Endodermal cell (in vitro differentiated cells): ENCODE measurements at places on chromosomes 1 and 21. TPM values are rescaled to one million over a fixed set of nuclear protein-coding genes. Genes with fewer than 3 reads are reported as not detected.

DNA sequence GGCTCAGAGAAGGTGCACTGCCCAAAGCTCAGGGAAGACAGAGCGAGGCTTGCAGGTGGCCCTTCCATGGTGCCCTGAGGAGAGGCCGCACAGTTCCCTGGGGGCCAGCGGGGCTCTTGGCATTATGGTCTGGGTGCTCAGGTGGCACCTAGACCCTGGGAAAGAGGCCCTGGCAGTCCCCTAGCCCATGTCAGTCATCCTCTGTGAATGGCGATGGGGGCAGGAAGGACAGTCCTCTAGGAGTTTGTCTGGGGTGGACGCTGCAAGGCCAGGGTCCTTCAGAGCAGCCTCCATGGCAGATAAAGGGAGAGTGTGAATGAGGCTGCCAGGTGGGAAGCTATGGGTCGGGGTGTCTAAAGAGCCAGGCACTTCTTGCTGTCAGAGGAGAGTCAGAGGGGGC is 345.9 kb upstream of the VAMP3 start:
- no peaks in the 10 kb centered on the region for H3K4me1 ChIP-seq
- no peak overlapping the region for H3K27ac ChIP-seq
- H3K27me3 ChIP-seq, result no peaks in the 10 kb centered on the region
- H3K4me3 ChIP-seq, result no peak overlapping the region
- no peak for DNase-seq

DNA sequence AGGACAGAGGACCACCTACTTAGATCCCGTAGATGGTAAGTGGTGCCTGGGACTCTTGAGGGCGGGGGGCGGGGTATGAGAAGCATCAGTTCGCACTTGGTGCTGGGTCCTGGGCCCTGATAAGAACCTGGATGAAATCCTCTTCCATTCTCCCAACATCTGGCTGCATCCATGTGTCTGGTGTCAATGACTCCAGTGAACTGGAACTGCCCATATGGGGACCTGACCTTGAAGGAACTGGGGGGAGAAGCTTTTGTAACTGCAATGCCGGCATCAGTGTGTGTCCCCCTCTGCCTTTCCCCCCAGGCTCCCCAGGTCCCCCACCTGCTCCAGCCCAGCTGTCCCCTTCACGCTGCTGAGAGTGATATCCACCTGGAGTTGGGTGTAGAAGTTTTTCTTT is 49.7 kb upstream of the EPB41 start:
- H3K36me3 ChIP-seq, result no peaks in the 10 kb centered on the region
- no peak overlapping the region for H3K4me3 ChIP-seq
- no peaks in the 10 kb centered on the region for H3K27me3 ChIP-seq
- H3K27ac ChIP-seq, result no peak overlapping the region

DNA sequence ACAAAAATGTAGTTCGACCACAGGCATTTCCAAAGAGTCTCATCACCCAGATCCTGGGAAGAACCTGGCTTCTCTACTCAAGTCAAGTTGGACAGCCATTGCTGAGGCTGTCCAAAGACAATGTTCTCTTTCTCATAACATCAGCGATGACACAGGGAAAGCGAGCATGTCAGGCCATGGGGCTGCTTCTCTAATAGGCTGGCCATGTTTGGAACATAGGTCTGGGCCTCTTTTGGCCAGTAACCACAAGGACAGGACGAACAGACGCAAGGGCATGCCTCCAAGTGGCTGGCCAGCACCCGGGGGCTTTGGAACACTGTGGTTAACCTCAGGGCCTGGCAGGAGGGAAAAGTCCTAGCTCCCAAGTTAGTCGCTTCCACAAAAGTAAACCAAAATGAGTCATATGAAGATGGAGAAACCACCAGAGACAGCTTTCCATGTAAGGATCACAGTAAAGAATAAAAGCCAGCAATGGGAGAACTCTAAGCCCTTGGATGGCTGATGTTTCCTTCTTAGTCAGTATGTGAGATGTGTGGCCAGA is 80.6 kb upstream of the SLC44A3 start:
- H3K4me3 ChIP-seq, result no peak overlapping the region
- H3K27ac ChIP-seq, result no peak overlapping the region
- H3K36me3 ChIP-seq, result no peaks in the 10 kb centered on the region
- no peaks in the 10 kb centered on the region for H3K27me3 ChIP-seq
- H3K4me1 ChIP-seq, result no peaks in the 10 kb centered on the region
- no peak for DNase-seq

DNA sequence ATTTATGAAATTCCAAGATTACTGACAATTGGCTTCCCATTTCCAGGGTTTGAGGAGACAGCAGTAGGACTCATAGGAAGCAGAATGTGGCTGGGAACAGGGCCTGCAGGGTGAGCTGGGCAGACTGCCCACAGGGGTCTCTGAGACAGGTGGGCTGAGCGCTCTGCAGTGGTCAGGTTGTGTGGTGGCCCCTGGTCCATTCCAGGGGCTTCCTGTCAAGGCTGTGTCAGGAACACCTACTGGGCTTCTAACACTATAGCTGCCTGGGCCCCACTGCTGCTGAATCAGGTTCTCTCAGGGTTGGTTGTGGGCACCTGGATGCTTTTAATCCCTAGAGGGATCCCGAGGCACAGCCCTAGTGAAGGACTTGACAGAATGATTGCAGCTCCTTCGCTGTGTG is 72.1 kb downstream of the BACE2 start:
- H3K4me3 ChIP-seq, result no peak overlapping the region
- no peaks in the 10 kb centered on the region for H3K36me3 ChIP-seq
- no peaks in the 10 kb centered on the region for H3K27me3 ChIP-seq
- H3K4me1 ChIP-seq, result no peaks in the 10 kb centered on the region

DNA sequence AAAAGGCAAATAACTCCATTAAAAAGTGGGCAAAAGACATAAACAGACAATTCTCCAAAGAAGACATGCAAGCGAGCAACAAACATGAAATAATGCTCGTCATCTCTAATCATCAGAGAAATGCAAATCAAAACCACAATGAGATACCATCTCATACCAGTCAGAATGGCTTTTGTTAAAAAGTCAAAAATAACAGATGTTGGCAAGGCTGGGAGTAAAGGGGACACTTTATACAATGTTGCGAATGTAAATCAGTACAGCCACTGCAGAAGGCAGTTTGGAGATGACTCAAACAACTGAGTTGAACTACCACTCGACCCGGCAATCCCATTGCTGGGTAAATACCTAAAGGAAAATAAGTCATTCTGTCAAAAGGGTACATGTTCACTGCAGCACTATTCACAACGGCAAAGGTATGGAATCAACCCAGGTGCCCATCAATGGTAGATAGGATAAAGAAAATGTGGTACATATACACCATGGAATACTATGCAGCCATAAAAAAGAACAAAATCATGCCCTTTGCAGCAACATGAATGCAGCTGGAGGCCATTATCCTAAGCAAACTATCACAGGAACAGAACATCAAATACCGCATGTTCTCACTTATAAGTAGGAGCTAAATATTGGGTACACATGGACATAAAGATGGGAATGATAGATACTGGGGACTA is 25.9 kb downstream of the TSPAN2 start:
- H3K4me1 ChIP-seq, result no peaks in the 10 kb centered on the region
- H3K27me3 ChIP-seq, result no peaks in the 10 kb centered on the region
- no peak overlapping the region for H3K4me3 ChIP-seq
- no peak overlapping the region for H3K27ac ChIP-seq

DNA sequence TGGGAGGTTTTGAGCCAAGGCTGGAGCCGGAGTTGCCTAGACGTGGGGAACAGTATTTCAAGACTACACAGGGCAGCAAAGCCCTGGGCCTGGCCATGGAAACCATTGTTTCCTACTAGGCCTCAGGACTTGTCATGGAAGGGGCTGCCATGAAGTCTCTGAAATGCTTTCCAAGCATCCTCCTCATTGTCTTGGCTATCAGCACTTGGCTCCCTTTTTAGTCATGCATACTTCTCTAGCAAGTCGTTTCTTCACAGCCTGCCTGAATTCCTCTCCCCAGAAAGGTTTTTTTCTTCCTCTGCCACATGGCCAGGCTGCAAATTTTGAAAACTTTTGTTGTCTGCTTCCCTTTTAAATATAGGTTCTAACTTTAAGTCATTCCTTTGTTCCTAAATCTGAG is 406.6 kb upstream of the TMPRSS15 start:
- H3K27me3 ChIP-seq, result no peaks in the 10 kb centered on the region
- DNase-seq, result peak; percentile 46
- no peaks in the 10 kb centered on the region for H3K36me3 ChIP-seq

- H3K27me3 ChIP-seq, result no peaks in the 10 kb centered on the region
- no peak for DNase-seq
- no peaks in the 10 kb centered on the region for H3K36me3 ChIP-seq
- H3K4me3 ChIP-seq, result no peak overlapping the region
Observed at GRCh38 chr1:14610761-14611160, 12.3 kb downstream of the KAZN start.

GRCh38 chr1:9825093-9826074 is 1.6 kb upstream of the CLSTN1 start:
- DNase-seq, result peak; percentile 93
- H3K27me3 ChIP-seq, result peaks cover 8% of the 10 kb centered on the region
- H3K36me3 ChIP-seq, result no peaks in the 10 kb centered on the region
- H3K27ac ChIP-seq, result peak overlapping the region; percentile 34
- H3K4me1 ChIP-seq, result peaks cover 15% of the 10 kb centered on the region
- peak overlapping the region; percentile 85 for H3K4me3 ChIP-seq

- DNase-seq, result no peak
- H3K27me3 ChIP-seq, result no peaks in the 10 kb centered on the region
- H3K36me3 ChIP-seq, result no peaks in the 10 kb centered on the region
- no peaks in the 10 kb centered on the region for H3K4me1 ChIP-seq
- no peak overlapping the region for H3K4me3 ChIP-seq
- H3K27ac ChIP-seq, result no peak overlapping the region
Observed at GRCh38 chr21:18318156-18318555, 73.5 kb downstream of the CHODL start.

GRCh38 chr1:154556422-154556821 is 2.0 kb downstream of the UBE2Q1 start:
- peak; percentile 70 for DNase-seq
- no peaks in the 10 kb centered on the region for H3K27me3 ChIP-seq
- H3K4me3 ChIP-seq, result peak overlapping the region; percentile 91
- H3K4me1 ChIP-seq, result peaks cover 12% of the 10 kb centered on the region

GRCh38 chr1:192123212-192123611 is 35.0 kb upstream of the RGS18 start:
- no peaks in the 10 kb centered on the region for H3K27me3 ChIP-seq
- DNase-seq, result no peak
- H3K36me3 ChIP-seq, result no peaks in the 10 kb centered on the region
- H3K27ac ChIP-seq, result no peak overlapping the region
- no peak overlapping the region for H3K4me3 ChIP-seq

DNA sequence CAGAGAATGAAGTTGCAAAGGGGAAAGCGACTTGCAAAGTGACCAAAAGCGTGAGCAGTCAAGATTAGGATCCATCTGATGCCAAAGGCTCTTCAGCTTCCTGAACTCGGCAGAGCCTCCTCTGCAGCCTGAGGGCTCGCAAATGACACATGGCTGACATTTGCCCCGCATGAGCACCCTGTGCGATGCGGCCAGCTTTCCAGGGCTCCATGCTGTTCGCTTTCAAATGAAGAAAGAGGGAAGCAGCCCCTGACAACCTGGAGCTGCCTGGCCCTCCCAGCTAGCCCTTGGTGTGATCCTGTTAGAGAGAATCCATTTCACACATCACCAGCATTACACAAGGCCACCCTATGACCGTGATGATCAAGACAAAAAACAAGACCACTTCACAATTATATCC is 20.2 kb upstream of the FAM131C start:
- no peak overlapping the region for H3K4me3 ChIP-seq
- DNase-seq, result peak; percentile 48
- H3K4me1 ChIP-seq, result no peaks in the 10 kb centered on the region
- no peaks in the 10 kb centered on the region for H3K36me3 ChIP-seq
- H3K27me3 ChIP-seq, result no peaks in the 10 kb centered on the region

DNA sequence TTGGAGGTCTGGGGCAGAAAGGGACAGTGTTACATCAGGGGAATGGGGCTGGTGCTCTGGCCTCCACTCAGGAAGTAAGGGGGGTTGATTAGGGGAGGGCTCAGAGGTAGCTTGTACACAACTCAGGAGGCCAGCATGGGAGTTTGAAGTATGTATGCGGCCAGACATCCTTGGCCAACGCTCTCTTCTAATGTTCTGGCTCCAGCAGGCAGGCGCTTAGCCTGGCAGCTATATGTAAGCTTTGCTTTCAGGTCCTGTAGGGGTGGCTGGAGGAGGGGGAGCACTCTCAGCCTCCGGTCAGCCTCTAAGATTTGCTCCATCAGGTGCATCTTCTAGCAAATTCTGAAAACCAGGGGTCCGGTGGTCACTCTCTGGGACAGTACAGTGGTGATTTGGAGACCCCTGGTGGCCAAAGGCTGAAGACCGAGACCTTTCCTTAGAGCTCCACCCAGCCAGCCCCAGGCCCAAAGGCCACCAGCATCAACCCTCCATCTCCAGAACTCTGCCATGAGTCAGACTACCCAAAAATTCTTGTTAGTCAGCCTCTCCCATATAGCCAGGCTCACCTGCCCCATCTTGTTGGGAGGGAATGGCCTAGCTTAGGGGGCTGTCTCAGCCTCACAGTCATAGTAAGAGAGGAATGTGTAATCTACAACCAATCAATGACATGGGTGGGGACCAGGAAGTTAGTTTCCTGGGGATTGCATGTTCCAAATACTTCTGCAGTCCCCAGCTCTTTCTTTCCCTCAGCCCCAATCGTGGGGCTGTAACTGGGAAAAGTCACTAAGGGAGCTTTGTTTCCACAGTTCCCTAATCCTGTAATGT is 9.7 kb upstream of the COL8A2 start:
- H3K27ac ChIP-seq, result no peak overlapping the region
- no peak overlapping the region for H3K4me3 ChIP-seq
- peaks cover 29% of the 10 kb centered on the region for H3K36me3 ChIP-seq
- DNase-seq, result peak; percentile 95
- no peaks in the 10 kb centered on the region for H3K4me1 ChIP-seq

DNA sequence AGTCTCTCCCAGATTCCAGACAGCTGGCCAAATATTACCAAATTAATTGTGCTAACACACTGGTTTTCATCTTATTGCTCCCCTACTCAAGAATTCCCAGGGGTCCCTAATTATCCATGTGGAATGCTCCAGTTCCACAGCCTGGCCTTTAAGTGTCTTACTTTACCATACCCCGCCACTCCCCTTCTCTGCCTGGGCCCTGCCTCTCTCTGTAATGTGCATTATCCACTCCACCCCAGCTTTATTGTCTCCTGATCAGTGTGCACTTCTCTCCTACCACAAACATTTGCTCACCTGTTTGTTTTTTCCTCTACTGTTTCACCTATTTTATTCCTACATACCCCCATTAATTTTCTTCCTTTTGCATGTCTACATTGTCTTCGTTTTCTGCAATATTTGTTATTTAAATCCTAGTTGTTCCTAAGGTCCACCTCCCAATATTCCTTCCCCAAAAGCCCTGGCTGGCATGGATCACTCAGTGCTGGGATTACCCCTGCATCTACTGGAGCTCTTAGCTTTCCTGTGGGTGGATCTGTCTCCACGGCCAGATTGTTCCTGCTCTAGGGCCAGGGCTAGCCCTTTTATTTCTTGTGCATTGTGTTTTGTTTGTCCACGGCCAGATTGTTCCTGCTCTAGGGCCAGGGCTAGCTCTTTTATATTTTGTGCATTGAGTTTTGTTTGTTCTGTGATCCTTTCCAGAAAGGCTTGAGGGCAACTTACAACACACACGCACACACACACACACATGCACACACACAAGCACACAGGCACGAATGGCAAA is 33.4 kb upstream of the ATP1B1 start:
- no peak overlapping the region for H3K4me3 ChIP-seq
- no peaks in the 10 kb centered on the region for H3K27me3 ChIP-seq
- no peak overlapping the region for H3K27ac ChIP-seq
- H3K4me1 ChIP-seq, result no peaks in the 10 kb centered on the region

The UBXN10 gene
- 2.5 and 2.6 TPM in 2 replicates for total RNA-seq
